ENCODE measurements at places on chromosomes 7 and 10.

DNA sequence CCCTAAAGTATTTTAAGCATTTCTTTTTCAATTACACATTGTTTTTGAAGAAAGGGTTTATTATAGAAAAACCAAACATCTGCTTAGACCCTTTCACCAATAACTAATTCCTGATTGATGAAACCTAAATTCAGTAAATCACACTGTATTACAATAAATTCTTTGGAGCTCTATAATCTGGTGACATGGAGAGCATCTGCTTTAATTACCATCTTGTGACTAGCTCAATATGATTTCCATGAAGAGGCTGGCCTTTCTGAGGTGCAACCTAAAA lies 9.7 kb downstream of the HYCC1 start:
- DNase-seq, result no peak

- no peak for DNase-seq
Observed at GRCh38 chr7:105216786-105217185, 171.9 kb downstream of the SRPK2 start.

GRCh38 chr7:129008645-129009414 lies 46.1 kb downstream of the TNPO3 start:
- no peak for DNase-seq

- no peak for DNase-seq
Observed at GRCh38 chr7:48664241-48664640, 260.1 kb upstream of the CDC14C start.

GRCh38 chr10:14220026-14220425 lies 110.7 kb downstream of the FRMD4A start:
- no peak for DNase-seq

DNA sequence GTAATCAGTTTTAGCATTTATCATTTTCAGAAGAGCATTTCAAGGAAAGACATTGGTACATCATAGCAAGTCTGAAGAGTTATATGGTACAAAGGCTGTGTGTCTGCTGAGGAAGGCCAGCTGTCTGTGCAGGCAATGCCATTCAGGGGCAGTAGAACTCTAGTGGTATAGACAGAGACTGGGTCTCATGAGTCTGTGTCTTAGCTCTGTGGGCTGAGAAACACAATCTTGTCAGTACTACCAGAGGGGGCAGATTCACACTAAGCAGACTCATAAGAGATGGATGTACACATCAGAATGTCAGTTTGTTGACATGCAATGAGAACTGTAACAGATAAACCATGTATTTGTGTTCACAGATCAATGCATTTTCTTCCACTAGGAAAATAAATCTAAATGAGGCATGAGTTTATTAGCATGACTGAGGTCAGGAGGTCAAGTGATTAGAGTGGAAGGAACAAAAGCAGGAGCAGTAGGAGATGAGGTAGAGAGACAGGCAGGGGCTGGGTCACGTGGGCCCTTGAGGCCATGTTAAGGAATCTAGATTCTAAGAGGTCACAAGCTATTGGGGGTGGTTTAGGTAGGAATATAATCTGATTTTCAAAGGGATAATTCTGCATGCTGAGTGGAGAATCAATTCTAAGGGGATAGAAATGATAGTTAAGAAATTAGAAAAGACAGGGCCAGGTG lies 7.5 kb upstream of the GGCT start:
- no peak for DNase-seq

GRCh38 chr10:95517536-95518454 lies 43.4 kb downstream of the SORBS1 start:
- no peak for DNase-seq

- DNase-seq, result no peak
Observed at GRCh38 chr10:110304394-110304779, 333 bp downstream of the SMNDC1 start.

GRCh38 chr10:103652599-103653281 lies 159.2 kb downstream of the NEURL1 start:
- no peak for DNase-seq

DNA sequence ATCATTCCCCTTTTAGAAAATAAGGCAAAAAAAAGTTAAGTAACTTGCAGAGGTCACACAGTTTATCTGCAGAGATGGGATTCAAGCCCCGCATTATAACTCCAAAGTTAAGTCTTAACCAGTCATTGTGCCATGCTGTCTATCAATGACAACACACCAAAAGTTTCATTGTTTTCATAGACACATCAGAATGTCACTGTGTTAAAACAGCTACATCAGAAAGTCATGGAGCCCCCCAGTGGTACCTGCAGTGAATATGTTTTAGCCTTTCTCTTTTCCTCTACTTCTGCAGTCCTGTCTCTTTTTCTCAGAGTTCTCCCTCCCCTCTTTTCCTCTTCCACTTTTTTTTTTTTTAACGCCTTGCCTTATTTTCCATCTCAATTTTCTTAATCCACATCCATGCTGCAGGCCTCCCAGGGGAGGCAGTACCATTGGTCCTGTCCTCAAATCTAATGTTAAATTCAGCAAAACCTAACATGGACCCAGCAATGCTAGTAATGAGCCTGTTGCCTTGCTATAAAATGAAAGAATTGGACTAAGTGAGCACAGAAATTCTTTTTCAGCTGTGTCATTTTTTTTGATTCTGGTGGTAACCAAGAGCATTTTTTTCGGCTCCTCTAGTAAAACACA lies 3.8 kb upstream of the NRCAM start:
- DNase-seq, result no peak

DNA sequence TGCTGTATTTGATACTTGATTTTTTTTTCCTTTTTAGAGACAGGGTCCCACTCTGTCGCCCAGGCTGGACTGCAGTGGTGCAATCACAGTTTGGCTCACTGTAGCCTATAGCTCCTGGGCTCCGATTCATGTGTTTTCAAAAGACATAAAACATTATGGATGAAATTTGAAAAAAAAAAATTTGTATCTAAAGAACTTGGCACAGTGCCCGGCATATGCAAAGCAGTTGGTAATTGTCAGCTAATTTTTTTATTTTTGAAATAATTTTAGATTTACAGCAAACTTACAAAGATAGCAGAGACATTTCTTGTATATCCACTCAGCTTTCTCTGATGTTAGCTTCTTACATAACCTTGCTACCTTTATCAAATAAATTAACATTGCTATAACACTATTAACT lies 20.3 kb upstream of the SAMD8 start:
- DNase-seq, result no peak
